Activated B cell treated with CpG ODN at 0.5 μM for 24 hours (primary cell): ENCODE measurements at places on chromosomes 12 and 14. TPM values are rescaled to one million over a fixed set of nuclear protein-coding genes. Genes with fewer than 3 reads are reported as not detected.
A peak's percentile ranks its signal among the peaks of the same experiment; 100 is the strongest.

The RIN3 gene
- 61.3 and 62.6 TPM in 2 replicates for total RNA-seq

The GTF2H3 gene
- 33.8 and 36.2 TPM in 2 replicates for total RNA-seq

The OASL gene
- total RNA-seq, result 0.86 and 1.4 TPM in 2 replicates

The CLECL1 gene
- 111 and 115 TPM in 2 replicates for total RNA-seq

The APOLD1 gene
- 0.75 and 0.81 TPM in 2 replicates for total RNA-seq

The TEX52 gene
- not detected in 2 replicates for total RNA-seq

The GUCY2C gene
- 0.22 and 0.32 TPM in 2 replicates for total RNA-seq

The OR4E1 gene
- total RNA-seq, result not detected in 2 replicates

The DDX23 gene
- total RNA-seq, result 116 and 118 TPM in 2 replicates

The C12orf50 gene
- 0.07 and 0.12 TPM in 2 replicates for total RNA-seq

The TSPAN19 gene
- not detected in 2 replicates for total RNA-seq

The PLEKHD1 gene
- 0.22 and 0.24 TPM in 2 replicates for total RNA-seq

The HOXC9 gene
- not detected in 2 replicates for total RNA-seq

The RNF31 gene
- 87.4 and 99.8 TPM in 2 replicates for total RNA-seq

The OTX2 gene
- total RNA-seq, result not detected in 2 replicates

The TSHR gene
- 0.17 TPM in 1 of 2 replicates, not detected in the other for total RNA-seq

- no peak for DNase-seq
These were observed 14.2 kb upstream of the OAS2 start for GRCh38 chr12:112964067-112964670.

DNA sequence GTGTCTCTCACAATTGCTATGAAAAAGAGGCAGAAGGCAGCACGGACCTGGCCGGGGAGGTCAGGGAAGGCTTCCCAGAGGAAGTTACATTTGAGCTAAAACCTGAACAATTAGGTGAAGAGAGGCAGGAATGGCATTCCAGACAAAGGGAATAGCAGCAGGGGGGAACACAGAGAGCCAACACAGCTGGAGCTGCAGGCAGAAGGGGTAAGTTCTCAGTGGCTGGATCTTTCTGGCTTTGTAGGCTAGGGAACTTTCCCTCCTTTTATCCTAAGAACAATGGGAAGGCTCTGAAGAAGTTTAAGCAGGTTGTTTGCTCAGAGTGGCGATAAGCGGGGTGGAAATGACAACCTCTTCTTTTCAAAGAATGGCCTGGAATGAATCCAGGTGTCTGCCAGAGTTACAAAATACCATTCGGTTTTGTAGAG lies 100.0 kb downstream of the PRIMA1 start:
- DNase-seq, result no peak

DNA sequence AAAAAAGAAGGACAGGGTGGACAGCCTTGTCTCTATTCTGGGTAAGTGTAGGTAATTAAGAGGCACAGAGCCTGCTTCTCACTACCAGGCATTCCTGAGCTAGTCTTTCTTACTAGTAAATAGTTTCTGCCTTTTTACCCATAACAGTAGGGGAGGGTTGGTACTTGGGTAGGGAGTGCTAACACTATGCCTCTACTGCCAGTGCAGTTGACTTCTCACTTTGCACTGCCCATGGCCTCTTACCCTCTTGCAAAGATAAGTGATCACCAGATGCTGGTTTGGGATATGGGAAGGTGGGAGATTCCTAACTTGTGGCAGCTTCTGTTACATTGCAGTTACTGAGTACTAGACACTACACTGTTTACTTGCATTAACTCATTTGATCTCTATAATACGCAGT lies 11.6 kb downstream of the AHSA1 start:
- no peak for DNase-seq

- no peak for DNase-seq
These were observed 237.3 kb downstream of the RGS6 start for GRCh38 chr14:72169521-72169920.

DNA sequence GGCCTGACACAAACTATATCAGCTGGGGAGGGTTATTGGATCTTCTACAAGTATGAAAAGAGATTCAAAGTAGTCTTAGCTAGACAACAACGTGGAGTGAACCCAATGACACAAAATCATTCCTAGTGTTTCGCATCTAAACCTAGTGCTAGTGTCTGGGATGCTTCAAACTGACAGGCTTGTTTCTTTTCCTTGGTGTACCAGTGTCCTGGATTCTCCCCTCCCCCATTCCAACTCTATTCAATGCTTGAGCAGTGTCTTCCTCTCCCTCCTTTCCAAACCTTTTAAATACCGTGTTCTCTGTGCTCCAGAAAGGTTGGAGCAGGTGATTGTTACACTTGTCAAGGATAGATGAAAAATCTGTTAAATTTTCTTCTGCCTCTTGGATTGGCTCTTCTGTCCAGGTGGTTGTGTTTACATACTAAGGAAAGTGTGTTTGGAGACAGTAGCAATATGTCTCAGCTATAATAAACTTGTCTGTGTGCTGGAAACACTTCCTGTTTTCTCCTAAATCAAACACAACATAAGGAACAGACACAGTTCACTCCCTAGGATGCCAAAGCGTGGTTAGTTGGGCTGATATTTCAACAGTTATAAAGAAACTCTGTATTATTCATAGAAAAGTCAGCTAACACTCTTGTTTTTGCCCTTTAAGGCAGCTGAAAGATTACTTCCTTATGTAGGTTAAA lies 14.4 kb upstream of the GUCY2C start:
- no peak for DNase-seq

GRCh38 chr14:34098045-34098984 lies 147.4 kb upstream of the EGLN3 start:
- DNase-seq, result no peak

GRCh38 chr12:164207-164606 lies 49.8 kb downstream of the SLC6A12 start:
- no peak for DNase-seq

- no peak for DNase-seq
These were observed 24.4 kb upstream of the EID3 start for GRCh38 chr12:104279164-104279563.

DNA sequence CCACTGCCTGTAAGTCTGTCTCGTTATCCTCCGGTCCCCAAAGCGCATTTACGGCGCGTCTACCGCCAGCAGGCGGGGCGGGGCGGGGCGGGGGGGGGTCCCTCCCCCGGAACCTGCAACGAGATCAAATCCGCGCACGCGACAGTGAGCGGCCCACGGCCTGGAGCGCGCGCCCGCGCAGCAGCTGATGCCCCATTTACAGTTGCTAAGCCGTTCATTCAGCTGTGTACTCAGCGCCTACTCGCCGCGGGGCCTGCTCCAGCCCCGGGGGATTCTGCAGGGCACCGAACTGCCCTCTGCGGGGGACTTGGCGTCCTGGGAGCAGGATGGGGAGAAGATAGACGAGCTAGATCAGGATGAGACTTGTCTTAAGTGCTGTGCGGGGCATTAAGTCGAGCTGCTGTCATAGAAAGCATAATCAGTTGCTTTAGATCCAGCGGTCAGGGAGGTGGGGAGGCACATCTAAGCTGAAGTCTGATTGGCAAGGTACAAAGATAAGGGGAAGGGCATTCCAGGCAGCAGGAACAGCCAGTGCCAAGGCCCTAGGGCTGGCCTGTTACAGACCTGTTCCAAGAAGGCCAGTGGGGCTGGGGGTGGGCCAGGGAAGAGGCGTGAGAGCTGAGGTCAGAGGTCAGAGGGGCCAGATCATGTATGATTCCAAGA lies 1.4 kb upstream of the CCDC85C start:
- DNase-seq, result peak; percentile 61

GRCh38 chr14:43877351-43877960 lies 629.6 kb downstream of the FSCB start:
- DNase-seq, result no peak

DNA sequence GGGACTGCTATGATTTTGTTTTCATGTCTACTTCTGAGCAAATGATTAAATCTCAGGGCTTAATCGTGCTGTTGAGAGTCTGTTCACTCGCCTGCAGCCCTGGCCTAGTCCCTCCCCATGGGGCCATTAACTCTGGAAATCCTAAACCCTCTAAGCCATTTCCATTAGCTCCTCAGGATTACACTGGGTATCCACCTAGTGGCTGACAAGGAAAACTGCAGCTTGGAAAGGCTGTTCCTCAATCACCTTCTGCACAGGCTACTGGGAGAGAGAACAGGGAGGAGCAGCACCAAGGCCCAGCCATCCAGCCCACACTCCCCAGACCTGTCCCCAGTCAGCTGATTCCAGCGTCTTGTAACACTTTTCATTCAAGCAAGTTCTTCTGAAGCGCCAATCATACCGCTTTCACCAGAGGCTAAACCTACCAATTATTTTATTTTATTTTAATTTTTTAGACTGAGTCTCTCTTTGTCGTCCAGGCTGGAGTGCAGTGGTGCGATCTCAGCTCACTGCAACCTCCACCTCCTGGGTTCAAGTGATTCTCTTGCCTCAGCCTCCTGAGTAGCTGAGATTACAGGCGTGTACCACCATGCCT lies 48.7 kb downstream of the NEUROD4 start:
- no peak for DNase-seq

GRCh38 chr12:124044809-124045321 lies 71.8 kb downstream of the ZNF664 start:
- DNase-seq, result no peak

GRCh38 chr12:122851820-122852219 lies 16.6 kb downstream of the HIP1R start:
- no peak for DNase-seq

DNA sequence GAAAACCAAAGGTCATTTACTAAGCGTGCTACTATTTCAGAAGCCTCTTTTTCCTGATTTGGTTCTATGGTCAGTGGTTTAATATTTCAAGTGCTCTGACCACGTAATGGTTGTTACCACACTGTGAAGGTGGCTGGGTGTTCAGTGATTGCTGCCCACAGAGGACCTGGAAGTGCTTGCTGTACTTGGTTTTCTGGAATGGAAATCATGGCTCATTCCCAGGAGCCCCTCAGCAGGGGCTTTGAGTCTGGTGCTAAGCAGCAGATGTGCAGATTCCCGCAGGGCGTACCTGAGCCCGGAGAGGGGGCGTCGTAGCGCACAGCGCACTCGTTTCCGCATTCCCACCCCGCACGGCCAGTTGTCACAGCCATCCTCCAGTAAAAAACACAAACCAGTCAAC lies 50.5 kb downstream of the TRAF3 start:
- DNase-seq, result no peak

- DNase-seq, result no peak
These were observed 64.9 kb downstream of the GPHN start for GRCh38 chr14:66572826-66573225.

GRCh38 chr14:102206918-102207317 lies 67.2 kb downstream of the WDR20 start:
- no peak for DNase-seq

DNA sequence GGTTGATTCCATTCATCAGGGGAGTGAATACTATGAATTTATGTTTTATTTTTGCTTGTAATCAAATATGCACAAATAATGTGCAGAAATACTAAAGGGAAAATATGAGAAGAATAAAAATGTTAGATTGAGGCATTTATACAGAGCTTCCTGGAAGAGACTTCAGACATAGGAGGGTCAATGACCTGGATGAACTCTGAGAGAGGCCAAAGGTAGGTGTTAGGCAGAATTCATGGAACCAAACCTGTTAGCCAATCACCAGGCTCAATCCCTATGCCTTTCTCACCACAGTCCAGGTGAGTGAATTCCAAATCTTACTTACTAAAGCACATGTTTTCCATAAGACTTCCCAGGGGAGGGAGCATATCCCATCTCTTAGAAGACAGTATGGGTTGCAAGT lies 130.4 kb upstream of the NTF3 start:
- no peak for DNase-seq

- DNase-seq, result no peak
These were observed 42.3 kb downstream of the INSM2 start for GRCh38 chr14:35576260-35576659.

GRCh38 chr12:118038137-118038536 lies 21.6 kb downstream of the RFC5 start:
- DNase-seq, result no peak

- DNase-seq, result no peak
These were observed 38.2 kb downstream of the SLC38A4 start for GRCh38 chr12:46787496-46788055.

DNA sequence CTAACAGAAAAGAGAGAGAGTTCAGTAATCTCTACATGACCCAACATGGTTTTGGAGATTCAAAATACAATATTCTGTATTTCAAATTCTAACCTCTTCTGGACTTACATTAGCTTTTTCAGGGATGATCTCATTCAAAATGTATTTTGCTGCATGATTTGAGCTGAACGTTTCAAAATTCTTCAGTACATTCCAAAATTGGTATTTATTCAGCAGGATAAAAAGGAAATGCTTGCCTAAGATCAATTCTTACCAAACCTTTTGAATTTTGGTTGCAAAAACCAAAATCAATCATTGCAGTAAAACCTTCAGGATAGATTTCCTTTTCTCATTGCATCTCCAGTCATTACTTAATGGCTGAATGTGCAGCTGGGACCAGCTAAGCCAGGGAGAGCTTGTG lies 1761.3 kb upstream of the SEL1L start:
- no peak for DNase-seq

DNA sequence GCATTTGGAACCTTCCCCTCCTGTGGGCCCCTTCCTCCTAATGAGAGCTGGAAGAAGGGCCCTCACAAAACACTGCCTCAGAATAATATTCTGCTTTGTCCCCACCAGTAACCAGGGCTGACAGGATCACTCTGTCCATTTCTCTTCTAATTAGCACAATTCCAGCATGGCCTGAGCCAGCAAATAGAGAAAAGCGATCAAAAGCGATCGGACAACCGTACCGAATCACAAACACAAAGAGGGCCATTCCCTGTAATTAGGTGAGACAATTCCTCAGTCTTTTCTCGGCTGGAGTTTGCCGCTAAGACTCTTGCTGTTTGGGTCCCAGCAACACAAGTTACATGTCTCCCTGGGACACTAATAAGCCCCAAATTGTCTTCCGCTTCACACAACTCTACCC lies 35.6 kb upstream of the VSX2 start:
- no peak for DNase-seq

GRCh38 chr12:102960766-102961465 lies 3.4 kb downstream of the ASCL1 start:
- no peak for DNase-seq

DNA sequence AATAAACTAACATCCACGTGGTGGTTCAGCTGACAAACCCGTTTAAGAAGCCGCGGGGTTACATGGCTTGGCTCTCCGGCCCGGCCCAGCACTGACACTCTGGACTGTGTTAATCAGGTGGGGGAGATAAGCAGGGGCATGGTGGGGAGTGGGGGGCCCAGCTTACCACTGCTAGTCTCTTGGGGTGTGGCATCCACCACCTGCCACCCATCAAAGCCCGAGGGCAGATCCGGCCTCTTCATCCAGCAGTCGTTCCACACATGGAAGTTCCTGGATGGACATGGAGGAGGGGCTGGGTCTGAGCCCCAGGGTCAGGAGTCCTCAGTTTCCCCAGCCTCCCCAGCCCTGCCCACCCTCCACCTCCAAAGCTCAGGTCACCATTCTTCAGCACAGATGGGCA lies 4.9 kb downstream of the TGM1 start:
- DNase-seq, result no peak

DNA sequence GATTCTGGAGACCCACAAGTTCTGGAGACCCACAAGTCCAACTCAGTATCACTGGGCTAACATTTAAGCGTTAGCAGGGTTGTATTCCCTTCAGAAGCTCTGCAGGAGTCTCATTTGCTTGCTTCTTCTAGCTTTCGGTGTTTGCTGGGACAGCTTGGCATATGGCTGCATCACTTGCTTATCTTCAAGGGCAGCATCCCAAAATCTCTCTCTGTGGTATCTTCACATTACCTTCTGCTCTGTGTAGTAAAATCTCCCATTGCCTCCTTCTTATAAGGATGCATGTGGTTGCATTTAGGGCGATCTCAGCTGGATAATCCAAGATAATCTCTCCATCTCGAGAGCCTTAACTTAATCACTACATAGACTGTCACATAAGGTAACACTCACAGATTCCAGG lies 7.3 kb upstream of the CNTN1 start:
- no peak for DNase-seq
